ENCODE measurements at places on chromosomes 6 and 20.

- DNase-seq, result no peak
Measured at GRCh38 chr20:2349801-2350200, 30.9 kb upstream of the TGM6 start.

GRCh38 chr6:20877008-20877937 lies 343.0 kb downstream of the CDKAL1 start:
- no peak for DNase-seq

- DNase-seq, result no peak
Measured at GRCh38 chr20:10541668-10542411, 106.7 kb downstream of the SLX4IP start.

GRCh38 chr6:76707630-76708029 lies 635.2 kb upstream of the IMPG1 start:
- DNase-seq, result no peak

DNA sequence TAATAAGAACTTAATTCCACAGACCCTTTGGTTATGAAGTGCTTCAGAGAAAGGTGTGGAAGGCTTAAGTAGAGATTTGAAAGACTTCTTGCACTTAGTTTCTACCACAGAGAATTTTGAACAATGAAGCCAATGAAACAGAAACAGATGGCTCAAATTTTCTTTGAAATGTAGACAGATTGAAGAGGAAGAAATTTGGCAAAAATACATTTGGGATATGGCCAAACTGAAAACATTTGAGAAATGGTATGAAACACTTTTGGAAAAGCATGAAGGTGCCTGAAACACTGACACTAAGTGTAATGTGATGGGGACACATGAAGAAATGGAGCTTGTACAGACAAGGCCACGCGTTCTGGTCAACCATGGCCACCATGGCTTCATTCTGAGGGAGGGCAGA lies 272.4 kb upstream of the EXOC2 start:
- DNase-seq, result no peak
